ENCODE measurements at places on chromosomes 4 and X.

DNA sequence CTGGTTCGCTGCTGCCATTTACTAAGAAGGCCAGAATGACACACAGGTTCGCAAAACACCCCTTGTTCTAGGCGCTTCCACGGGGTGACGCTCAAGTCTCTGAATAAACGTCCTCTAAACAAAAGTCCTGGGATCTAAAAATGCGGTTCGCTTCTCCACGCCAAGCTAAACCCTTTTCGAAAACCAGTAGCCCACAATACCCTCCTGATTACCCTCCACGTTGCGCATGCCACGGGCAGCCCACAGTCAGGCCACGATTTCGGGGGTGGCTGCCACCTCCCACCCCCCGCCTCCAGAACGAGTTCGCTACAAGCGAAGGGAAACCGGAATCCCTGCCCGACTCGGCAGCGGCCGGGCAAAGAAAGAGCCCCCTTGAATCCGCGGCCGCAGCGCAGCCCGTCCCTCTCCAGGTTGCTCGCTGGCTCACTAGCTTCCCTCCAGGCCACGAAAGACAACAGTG lies 423 bp downstream of the RPL39 start:
- no peak for DNase-seq

DNA sequence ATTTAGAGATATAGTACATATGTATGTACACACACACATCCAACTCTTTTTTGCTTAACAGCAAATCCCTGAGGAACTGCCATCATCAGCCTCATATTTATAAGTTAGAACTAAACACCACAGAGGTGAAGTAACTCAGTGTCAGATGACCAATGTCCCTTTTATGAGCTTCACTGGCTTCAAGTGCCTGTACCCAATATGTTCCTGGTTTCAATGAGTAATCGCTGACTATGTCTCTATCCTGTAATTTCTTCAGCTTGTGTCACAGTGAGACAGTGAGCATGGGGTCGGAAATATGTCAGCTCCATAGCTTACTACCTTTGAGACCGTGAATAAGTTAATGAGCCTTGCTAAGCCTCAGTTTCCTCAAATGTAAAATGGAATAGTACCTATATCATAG lies 136.2 kb upstream of the RASGEF1B start:
- DNase-seq, result no peak

DNA sequence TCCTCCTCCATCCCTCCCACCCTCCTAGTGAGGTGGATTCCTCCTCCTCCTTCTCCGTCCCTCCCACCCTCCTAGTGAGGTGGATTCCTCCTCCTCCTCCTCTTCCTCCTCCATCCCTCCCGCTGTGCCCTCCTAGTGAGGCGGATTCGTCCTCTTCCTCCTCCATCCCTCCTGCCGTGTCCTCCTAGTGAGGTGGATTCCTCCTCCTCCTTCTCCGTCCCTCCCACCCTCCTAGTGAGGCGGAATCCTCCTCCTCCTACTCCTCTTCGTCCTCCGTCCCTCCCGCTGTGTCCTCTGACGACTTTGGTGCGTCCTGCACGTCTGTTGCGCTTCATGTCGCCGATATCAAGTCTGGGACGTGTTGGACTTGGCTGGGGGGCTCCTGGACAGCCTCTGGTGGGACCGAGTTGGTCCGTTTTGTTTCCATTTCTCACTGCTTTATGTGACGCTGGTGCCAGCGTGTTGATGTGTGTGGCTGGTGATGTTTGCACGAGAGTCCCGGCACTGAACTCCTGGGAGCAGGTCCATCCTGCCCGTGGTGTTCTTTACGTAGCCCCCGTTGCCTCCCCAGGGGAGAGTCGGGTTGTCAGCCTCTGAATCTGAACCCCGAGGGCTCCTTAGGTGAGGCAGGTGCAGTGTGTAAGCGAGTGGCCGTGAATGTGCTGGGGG lies 5.4 kb downstream of the AKAP17A start:
- no peak for DNase-seq

DNA sequence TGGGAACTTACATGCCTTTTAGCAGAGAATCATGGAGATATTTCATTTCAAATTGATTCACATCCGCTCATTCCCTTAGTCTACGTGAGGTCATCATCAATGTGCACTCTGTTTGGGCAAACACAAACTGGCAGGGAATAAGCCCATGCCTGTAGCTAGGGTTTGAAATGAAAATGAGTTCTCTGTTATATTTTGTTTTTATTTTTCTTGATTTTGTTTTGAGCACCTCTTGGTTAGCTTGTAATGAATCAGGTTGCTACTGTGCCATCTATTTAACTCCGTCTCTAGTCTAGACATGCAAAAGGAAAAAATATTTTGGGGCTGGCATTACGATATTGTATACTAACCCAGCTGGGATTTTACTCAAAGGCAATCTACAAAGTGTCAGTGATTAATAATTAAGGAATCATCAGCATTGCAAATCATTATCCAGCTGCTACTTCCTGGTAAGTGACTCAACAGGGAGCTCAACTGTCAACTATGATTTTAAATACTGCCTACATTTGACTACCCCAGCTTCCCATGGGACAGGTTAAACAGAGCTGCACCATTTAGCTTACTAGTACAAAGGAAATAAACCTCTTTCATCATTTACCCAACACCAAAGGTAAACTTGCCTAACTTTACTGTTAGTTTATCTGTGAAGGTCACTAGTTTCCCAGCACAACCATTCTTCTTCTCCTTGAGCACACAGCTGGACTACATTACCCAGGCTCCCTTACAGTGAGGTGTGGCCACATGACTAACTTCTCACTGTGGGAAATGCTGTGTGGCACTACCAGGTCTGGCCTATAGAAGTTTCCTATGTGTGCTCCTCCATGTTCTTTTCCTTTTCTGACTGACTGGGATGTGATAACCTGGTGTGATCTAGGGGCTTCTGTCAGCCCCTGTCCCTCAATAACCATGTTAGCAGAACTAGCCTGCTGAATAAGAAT lies 21.2 kb upstream of the TRPC5OS start:
- DNase-seq, result no peak

DNA sequence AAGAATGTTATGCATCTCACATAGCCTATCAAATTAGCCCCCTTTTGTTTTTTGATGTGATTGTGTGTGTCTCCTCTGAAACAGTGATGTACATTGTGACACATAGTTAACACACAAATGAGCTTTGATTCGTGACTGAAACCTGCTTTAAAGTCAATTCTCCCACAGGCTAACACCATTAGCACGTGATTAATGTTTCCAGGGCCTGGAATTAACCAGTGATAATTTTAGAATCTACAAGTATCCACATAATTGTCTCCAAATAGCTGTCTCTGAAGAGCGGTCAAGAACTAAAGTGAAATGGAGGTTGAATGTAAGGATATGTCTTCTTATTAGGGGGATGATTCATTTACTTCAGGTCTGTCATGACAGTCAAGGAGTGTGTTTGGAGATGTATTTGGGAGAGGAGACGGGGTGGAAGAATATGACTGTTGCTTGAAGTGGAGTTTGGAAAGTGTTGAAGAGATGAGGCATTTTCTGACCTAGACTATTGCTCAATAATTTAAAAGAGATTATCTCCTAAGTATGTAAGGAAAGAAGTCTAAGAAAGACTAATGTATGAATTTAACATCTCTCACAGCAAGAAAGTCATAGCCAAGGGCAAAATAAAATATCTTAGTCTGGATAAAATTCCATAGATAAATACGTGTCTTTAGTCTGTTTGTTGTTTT lies 13.7 kb upstream of the RASGEF1B start:
- no peak for DNase-seq

DNA sequence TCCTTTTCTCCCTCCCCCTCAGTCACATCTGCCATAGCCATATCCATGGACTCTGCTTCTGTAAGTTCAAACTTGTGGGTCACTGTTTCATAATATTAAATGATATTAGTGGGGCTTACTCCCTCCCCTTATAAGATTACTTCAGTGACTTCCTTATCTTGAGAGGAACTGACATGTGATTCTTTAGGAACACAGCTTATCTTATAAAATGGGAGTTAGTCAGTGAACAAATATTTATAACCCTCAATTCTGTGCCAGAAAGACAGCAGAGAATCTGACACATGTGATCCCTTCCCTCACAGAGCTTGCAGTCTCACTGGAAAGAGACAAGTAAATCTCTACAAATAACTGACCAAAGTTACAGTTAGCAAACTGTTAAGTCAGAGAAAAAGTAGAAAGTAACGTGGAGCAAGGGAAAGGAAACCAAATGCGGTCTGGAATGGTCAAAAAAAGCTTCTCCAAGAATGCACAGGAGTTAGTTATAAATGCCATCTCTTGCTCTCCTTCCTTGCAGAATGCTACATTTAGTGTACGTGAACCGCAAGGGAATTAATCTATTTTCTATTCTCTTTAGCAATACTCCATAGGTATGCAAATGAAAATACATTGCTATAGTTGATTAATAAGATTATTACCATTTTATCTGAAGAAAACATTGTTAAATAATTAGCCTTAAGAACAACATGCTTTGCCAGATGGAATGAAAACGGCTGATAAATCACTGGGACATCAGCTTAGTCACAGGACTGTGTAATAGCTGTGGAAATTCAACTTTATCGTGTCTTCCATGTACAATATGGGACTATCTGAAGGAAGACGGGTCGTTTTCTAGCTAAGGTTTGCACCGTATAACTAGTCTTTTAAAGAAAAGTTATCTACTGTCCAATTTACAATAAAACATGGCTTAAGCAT lies 29.0 kb downstream of the SGMS2 start:
- DNase-seq, result no peak
